Neuronal stem cell (in vitro differentiated cells): ENCODE measurements at places on chromosomes 12 and 14.

- DNase-seq = no peak
Measured at GRCh38 chr12:108772891-108773797, 41.8 kb upstream of the CORO1C start.

- no peak for DNase-seq
Measured at GRCh38 chr12:1305063-1305434, 289.3 kb downstream of the FBXL14 start.

DNA sequence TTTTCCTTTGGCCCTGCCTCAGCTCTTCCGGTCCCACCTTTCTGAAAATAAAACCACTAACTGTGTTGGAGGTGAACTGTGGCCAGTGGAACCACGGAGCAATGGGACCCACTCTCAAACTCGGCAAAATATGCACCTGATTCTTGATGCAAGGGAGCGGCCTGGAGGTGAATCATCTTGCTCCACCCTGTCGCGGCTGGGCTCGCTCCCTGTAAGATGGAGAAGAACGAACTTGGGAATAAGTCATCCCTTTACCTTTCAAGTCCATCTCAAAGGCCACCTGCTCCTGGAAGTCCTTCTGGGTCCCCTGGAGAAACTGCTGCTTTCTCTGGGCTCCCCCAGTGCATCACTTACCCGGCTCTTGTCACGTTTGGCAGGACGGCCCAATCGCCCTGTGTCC lies 309.9 kb downstream of the BCL11B start:
- no peak for DNase-seq

DNA sequence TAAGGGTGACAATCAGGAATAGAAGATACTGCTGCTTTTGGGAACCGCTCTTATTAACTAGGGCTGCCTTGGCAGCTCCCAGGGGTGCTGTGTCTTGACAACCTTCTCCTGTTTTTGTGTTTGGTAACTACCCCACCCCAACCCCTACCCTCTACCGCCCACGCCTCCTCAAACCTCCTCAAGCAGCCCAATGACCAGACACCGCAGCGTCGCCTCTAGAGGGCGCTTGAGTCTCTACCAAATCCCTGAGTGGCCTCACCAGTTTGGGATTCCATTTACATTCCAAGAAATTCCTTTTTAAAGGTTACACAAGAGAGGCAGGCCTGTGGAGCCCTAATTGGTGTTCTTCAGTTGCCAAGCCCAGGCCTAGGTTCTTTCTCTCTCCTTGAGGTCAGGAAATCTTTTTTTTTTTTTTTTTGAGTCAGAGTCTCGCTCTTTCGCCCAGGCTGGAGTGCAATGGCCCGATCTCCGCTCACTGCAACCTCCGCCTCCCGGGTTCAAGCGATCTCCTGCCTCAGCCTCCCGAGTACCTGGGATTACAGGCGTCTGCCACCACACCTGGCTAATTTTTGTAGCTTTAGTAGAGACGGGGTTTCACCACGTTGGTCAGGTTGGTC lies 72.4 kb upstream of the USP44 start:
- peak; percentile 80 for DNase-seq

- peak; percentile 87 for DNase-seq
Measured at GRCh38 chr12:6872073-6873048, 742 bp downstream of the SPSB2 start.

- no peak for DNase-seq
Measured at GRCh38 chr12:3191450-3191849, 114.3 kb downstream of the TSPAN9 start.

GRCh38 chr12:26269562-26270284 lies 74.3 kb downstream of the SSPN start:
- DNase-seq = no peak

- DNase-seq = no peak
Measured at GRCh38 chr12:104049278-104049902, 597 bp downstream of the GLT8D2 start.

GRCh38 chr14:51302295-51303030 lies 62.4 kb downstream of the TMX1 start:
- no peak for DNase-seq

GRCh38 chr14:21039585-21040369 lies 2.4 kb upstream of the RNASE7 start:
- peak; percentile 44 for DNase-seq

- no peak for DNase-seq
Measured at GRCh38 chr14:73758392-73759182, 44.4 kb upstream of the PNMA1 start.

DNA sequence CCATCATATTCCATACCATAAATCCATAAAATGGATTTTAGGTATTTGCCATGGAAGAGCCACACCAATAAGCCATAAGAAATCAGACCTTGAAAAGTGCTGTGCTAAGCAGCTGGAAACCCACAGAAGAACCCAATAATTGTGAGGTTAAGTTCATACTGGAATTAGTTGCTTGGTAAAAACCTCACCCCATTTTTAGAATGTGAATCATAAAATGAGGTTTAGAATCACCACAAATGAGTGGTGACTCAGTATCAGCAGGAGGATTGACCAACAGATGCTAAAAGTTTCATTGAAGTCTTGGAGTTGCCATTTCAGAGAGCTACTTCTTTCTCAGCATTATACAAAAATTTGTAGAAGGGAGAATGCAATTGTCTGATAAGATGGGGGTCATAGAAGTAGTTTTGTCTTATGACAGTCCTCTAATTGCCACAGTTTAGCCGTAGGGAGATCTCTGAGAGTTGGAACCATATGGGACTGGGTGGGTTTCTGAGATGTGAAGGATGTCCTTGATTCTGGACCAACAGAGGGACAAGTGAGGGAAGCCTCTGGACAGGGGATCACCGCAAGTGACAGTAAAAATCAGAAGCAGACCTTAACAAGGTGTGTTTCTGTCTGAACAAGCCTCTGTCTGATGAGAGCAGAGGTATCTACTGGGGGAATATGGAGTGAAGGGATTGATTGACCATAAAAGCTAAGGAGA lies 1.4 kb upstream of the STON2 start:
- no peak for DNase-seq

- no peak for DNase-seq
Measured at GRCh38 chr12:120438495-120439198, 734 bp downstream of the COX6A1 start.

- no peak for DNase-seq
Measured at GRCh38 chr12:76945867-76946266, 67.0 kb upstream of the CSRP2 start.

DNA sequence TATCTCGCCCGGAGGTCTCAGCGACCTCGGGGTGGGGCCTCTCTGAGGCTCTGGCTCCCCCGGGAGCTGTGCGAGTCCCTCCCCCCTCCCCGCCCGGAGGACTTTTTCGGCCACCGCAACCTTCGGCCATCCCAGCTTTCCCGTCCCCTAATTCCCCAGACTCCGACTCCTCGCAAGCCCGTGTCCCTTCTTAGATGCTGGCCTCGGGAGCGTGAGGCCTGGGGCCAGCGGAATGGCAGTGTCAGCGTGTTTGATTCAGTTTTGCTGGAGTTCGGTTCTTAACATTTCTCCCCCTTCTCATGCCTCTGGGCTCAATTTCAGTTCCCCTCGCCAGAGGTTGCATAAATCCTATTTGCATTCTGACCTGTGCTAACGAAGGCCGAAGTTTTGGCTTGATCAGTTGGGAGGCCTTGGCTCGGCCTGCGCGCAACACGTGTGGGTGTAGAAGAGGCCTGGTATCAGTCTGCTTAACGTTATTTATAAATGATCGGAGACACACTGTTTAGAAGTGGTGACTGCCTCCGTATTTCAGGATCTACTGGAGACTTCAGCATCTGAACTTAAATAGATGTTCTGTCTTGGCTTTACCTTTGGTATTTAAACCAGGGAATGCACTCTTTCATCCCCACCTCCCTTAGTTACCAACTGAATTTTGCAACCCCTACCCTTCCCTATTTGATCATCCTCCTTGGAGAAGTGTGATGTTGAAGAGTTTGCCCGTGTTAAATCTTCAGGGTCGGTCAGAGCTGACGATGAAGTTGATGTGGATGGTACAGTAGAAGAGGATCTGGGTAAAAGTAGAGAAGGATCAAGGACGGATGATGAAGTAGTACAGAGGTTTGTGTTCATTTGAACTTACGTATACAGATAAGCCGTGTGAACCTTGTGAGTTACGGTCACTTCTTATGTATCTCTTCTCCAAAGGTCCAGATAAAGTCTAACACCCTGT lies 851 bp downstream of the HSP90B1 start:
- peak; percentile 26 for DNase-seq

DNA sequence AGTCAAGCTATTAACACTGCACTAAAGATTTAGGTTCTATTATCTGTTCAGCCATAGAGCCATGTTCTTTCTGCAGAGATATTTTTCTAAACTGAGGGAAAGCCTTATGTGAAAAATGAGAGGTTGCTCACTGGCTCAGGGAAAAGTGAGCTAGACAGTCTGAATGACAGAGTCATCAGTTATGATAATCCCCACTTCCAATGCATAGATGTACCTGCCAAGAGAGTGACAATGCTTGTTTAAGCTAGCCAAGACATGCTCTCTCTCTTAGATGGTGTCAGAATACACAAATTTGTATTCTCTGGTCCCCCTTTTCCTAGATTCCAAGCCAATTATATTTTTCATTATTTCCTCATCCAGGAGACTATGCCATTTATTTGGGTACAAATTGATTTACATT lies 176.9 kb upstream of the FRMD6 start:
- no peak for DNase-seq

GRCh38 chr12:4959381-4959780 lies 49.7 kb downstream of the KCNA1 start:
- DNase-seq = no peak

DNA sequence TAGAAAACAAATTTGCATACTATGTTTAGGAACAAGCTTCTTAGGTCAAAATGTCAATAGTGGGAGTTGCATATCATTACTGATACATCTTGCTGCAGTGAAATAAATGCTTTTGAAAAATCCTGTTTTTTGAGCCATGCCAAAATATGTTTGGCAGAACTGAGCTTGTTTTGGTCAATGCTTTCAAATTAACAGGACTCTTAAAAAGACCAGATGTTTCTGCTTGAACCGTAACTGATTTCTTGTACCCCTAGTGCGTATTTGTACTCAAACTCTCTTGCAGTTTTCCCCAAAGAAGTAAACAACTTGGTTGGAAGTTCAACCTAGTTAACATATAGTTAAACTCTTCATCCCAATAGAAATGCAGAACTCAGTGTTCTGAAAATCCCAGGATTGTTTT lies 3.4 kb downstream of the TRHDE start:
- DNase-seq = no peak

- peak; percentile 39 for DNase-seq
Measured at GRCh38 chr12:102811110-102811737, 105.8 kb downstream of the PAH start.

DNA sequence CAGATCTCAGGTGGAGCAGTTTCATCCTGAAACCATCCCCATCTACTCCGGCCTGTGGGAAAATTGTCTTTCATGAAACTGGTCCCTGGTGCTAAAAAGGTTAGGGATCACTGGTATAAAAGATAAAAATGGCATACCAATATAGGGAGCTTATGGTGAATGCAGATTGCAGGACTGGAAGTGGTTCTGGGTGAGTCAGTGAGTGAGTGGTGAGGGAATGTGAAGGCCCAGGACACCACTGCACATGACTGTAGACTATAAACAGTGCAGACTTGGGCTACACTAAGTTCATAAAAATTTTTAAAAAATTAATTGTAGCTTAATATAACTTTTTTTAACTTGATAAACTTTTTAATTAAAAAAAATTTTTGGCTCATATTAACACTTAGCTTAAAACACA lies 67.0 kb upstream of the RD3L start:
- no peak for DNase-seq

DNA sequence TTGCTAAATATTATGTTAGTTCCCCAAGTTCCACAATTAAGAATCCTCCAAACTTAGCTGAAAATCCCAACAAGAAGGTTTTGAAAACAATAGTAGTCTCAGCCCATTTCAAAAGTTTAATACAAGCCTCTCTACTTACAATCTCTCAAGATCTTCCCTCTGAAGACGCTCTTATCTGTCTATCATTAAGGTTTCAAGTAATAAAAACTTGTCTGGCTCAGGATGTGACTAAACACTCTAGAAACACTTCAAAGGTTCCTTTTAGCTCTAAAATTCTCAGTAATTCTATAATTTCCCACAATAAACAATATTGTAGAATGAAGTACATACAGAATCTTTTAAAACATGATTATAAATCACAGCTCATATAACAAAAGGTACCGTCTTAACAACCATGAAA lies 16.3 kb downstream of the YAF2 start:
- DNase-seq = no peak
